Lower lobe of right lung (tissue), 2 donors: ENCODE measurements at places on chromosomes 5 and 9. TPM values are rescaled to one million over a fixed set of nuclear protein-coding genes. Genes with fewer than 3 reads are reported as not detected.

IFNB1 gene
- not detected for total RNA-seq

SV2C gene
- total RNA-seq, result 0.32 TPM

DNA sequence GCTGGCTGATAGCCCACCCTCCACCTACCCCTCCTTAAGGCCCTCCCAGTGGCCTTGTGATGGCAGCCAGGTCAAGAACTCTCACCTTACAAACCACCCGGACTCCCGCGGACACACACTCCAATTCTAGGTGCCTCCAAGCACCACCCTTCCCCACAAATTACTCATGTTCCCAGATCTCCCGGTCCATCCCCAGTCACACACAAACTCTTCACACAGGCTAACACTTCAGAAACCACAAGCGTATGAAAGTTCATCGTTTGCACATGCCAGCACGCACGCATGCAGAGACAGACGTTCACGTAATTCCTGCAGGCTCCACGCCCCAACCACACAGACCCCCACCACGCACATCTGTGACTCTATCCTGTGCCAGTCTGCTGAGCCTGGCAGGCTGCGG lies 18.0 kb downstream of the NR5A1 start:
- no peak for DNase-seq
- H3K4me3 ChIP-seq, result no peak overlapping the region
- no peaks in the 10 kb centered on the region for H3K36me3 ChIP-seq
- H3K4me1 ChIP-seq, result no peaks in the 10 kb centered on the region
- no peak overlapping the region for H3K27ac ChIP-seq
- peaks cover 42% of the 10 kb centered on the region for H3K27me3 ChIP-seq

GRCh38 chr5:55577353-55578060 lies 42.7 kb upstream of the PLPP1 start:
- peaks cover 36% of the 10 kb centered on the region for H3K4me1 ChIP-seq
- no peak overlapping the region for H3K27ac ChIP-seq
- no peaks in the 10 kb centered on the region for H3K27me3 ChIP-seq
- H3K36me3 ChIP-seq, result no peaks in the 10 kb centered on the region
- no peak for DNase-seq

GRCh38 chr9:36893911-36894310 lies 140.2 kb downstream of the PAX5 start:
- no peaks in the 10 kb centered on the region for H3K4me1 ChIP-seq
- H3K36me3 ChIP-seq, result no peaks in the 10 kb centered on the region
- no peak overlapping the region for H3K27ac ChIP-seq
- no peak for DNase-seq
- no peak overlapping the region for H3K4me3 ChIP-seq

NFIB gene
- 97.7 TPM for total RNA-seq
